NCI-H1694 treated with DMSO at 0.1 percent for 48 hours (cell line): ENCODE measurements at places on chromosomes 16 and 17.

- no peak for DNase-seq
Observed at GRCh38 chr17:14670861-14671260, 370.0 kb downstream of the HS3ST3B1 start.

- DNase-seq: peak; percentile 79
Observed at GRCh38 chr17:16980813-16981731, 9.2 kb upstream of the TNFRSF13B start.

- DNase-seq: no peak
Observed at GRCh38 chr17:72407931-72408330, 287.1 kb downstream of the SOX9 start.

GRCh38 chr16:84928679-84929420 is 82.5 kb downstream of the ZDHHC7 start:
- no peak for DNase-seq

GRCh38 chr17:9729034-9729650 is 62.2 kb downstream of the DHRS7C start:
- peak; percentile 36 for DNase-seq

GRCh38 chr16:67805718-67806427 is 487 bp downstream of the RANBP10 start:
- no peak for DNase-seq

DNA sequence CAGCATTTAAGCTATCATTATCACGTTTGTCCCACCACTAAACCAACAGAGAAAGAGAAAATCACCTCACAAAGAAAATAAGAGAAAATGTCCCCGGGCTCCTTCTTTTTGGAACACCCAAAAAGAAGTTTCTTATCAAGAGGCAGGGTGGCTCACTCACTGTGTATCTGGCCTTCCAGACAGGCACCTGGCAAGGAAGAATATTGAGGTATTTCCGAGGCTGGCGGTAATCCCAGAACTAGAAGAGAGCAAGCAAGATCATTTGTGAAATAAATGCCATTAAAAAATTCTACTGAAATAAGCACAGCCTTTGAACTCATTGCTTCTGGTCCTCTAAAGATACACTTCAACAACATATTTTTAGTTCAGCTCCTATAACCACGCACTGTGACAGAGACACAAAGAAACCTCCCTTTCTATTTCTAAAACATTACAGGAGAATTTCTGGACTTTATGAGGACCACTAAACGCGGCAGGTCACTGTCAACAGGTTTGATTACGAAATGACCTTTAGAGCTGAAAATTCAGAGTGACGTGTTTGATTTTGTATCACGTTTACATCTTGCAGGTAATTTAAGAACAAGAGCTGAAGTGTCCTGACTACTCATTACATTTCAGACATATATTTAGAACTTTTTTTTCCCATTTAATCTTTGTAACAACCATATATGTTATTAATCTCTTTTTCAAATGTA is 61.0 kb downstream of the WDR59 start:
- DNase-seq: no peak

- no peak for DNase-seq
Observed at GRCh38 chr16:73002866-73003265, 45.1 kb downstream of the ZFHX3 start.

GRCh38 chr17:74743755-74744154 is 4.7 kb upstream of the NHERF1 start:
- DNase-seq: no peak

GRCh38 chr17:43992641-43993040 is 11.8 kb upstream of the NAGS start:
- no peak for DNase-seq

GRCh38 chr16:22316411-22316811 is 19.2 kb downstream of the POLR3E start:
- no peak for DNase-seq

DNA sequence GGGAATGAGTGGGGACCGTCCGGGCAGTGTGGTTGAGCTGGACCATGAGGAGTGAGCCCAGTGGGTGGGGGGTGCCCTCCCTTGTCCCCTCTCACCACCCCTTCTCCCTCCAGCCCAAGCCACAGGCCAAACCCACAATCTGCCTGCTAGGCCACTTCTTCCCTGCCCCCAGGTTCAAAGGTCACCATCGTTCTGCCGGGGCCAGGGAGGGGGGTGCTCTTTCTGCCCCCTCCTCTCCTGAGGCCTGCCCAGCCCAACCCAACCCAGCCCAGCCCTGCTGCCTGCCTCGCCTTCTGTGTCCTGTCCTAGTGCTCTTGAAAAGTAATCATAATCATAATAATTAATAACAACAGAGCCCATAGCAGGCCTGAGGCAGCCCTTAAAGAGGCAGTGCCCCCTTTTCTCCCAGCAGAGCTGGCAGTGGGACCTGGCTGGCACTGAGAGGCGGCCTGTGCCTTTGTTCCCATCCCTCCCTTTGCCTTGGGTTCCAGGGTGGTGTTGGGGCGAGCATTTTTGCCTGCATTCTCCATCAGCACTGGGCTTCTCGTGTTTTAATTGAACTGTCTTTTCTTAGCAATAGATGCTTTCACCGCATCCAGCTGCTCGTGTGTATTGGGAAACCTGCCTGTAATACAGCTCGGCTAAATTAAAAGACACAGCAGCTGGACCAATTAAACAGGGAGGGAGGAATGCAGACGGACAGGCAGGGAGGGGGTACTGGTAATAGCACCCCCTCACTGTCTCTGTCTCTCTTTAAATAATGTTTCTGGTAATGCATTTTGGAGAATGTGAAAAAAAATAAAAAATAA is 46.8 kb downstream of the SREBF1 start:
- peak; percentile 48 for DNase-seq

GRCh38 chr16:1152651-1153259 is at the start of gene CACNA1H:
CACNA1H (plus strand) TSS chr16:1153106; CDS start chr16:1153738, 632 bp downstream.
- no peak for DNase-seq

DNA sequence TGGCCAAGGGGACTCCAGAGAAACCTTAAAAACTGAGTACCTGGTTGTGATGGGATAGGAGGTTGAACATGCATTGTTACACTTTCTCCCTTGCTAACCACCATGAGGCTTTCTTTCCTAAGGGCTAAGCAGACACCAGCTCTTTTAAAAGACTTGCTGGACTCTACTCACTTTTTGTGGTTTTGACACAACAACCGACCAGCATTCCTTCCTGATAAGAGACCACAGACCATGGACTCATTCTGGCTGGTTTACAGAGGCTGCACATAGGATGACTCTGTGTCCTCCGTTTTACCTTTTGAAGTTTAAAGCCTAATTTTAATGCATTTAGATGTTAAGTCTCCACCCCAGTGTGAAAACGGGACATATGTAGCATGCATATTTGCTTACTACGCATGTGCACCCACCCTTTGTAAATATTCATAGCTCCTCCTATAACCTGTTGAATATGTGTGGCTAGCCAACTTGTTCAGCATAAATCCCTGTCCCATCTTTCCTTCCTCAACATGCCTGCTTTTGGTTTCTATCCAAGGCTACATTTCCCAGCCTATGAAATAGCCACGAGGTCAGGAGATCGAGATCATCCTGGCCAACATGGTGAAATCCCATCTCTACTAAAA is 475.9 kb downstream of the GRIN2A start:
- DNase-seq: no peak

DNA sequence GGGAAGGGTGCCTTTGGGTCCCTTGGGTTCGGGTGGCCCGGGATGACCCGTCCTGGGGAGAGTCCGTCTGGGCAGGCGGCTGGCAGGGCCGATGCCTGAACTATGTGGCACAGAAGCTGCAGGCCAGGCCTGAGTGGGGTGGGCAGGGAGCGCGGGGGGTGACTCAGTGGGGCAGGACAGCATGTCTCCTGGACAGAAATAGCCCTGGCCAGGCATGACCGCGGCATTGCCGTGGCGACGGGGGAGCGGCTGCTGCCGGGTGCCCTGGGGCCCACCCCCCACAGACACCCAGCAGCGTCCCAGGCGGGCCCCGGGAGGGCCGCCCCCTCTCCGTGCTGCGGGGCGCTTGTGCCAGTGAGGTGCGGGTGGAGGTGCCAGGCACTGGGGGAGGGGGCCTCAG is 1.8 kb upstream of the C1QTNF8 start:
- DNase-seq: no peak

DNA sequence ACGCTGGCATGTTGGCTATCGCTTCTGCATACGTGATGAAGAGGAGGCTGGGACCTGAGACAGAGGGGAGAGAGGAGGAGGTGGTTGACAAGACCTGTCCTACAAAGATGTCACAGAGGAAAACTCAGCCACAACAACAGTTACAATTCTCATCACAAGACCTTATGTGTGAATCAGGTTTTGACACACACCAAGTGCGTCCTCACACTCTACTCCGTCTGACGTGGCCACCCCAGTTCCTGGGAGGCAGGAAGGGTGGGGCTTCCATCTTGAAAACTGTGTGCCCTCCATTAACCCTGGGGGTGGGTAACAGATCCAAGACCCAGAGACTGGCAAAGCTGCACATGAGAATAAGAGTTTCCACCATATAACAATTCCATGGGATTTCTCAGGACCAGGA is 24.1 kb downstream of the SLC6A4 start:
- DNase-seq: no peak

DNA sequence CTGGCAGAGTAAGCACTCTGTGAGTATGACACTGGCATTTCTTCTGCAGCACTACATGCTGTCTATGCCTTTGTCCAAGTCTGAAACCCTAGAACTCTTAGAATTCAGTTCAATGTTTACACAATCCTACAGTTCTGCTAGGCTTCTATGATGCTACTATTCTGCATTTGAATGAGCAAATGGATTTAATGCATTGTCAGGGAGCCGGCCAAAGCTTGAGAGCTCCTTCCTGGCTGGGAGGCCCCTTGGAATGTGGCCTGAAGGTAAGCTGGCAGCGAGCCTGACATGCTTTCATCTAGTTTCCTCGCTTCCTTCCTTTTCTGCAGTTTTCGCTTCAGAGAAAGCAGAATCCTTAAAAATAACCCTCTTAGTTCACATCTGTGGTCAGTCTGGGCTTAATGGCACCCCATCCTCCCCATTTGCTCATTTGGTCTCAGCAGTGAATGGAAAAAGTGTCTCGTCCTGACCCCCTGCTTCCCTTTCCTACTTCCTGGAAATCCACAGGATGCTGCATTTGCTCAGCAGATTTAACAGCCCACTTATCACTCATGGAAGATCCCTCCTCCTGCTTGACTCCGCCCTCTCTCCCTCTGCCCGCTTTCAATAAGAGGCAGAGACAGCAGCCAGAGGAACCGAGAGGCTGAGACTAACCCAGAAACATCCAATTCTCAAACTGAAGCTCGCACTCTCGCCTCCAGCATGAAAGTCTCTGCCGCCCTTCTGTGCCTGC is at the start of gene CCL2:
Gene CCL2 (plus strand): TSS at position 635 of the 730 bp plus-strand sequence. CDS start 65 bp downstream, at position 700.
- DNase-seq: no peak

DNA sequence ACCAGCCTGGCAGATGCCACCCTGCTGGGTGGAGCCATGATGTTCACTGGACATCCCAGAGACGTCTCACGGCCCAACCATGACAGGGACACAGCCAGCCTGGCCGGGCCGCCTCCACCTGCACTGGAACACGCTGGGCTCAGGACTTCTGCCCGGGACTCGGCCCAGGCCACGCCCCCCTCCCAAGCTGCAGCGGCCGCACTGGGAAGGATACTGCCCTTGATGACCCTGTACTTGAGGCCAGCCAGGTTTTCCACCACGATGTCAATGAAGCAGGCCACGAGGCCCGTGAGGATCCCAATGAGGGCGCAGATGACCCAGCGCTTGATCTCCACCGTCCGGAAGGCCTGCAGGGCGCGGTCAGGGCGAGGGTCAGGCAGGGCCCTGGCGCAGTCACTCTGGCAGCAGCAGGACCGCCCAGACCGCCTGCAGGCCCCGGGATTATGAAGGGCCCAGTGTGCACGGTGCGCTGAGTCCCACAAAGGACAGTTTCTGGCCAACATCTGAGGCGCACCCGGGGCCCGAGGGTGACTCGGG is 14.2 kb downstream of the CLCN7 start:
- no peak for DNase-seq

DNA sequence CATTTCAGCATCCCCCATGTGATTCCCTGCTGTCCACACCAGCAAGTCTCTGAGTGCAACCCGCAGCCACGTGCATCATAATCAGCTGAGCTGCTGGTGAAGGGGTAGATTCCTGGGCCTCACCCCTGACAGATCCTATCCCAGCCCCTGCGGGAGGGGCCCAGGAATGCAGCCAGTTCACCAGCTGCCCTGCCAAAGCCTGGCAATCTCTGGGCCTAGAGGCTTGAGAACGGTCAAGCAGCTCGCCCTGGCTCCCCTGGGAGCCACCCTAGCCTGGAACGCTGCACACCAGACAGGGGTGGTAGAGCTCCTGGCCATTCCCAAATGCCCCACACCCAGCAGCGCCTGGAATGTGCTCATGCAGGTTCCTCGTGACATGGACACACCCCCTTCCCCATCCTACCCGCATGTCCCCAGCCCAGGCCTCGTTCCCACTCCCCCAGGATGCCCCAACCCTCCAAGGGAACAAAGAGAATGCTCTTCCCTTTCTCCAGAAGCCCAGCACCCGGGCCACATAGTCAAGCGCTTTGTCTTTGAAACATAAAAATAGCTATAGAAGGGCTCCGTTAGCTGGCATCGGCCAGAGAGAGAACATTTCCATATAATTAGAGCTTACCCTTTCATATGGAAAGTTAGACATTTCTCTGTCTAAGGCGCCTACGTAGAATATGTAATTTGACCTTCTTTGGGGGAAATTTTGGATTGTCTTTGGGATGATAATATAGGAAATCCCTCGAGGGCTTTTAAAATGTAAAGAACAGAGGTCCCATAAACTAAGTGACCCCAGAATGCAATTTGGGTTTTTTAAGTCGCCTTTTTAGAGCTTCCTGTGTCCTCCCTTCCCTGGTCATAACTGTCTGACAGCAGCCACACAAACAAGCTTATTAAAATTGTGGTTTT is 3.4 kb downstream of the CEP295NL start:
- no peak for DNase-seq

DNA sequence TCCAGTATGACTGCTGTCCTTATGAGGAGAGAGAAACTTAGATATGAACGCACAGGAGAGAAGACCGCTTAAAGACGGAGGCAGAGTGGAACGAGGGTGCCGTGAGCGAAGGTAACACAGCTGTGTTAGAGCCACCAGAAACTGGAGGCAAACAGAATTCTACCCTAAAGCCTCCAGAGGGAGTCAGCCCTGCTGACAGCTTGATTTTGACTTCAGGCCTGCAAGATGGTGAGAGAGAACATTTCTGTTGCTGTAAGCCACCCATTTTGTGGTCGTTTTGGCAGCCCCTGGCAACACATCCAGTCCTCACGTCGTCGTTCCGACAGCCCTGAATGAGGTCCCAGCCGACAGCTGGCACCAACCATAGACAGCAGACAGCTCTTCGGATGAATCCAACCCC is 2.8 kb upstream of the SPATA2L start:
- DNase-seq: no peak

DNA sequence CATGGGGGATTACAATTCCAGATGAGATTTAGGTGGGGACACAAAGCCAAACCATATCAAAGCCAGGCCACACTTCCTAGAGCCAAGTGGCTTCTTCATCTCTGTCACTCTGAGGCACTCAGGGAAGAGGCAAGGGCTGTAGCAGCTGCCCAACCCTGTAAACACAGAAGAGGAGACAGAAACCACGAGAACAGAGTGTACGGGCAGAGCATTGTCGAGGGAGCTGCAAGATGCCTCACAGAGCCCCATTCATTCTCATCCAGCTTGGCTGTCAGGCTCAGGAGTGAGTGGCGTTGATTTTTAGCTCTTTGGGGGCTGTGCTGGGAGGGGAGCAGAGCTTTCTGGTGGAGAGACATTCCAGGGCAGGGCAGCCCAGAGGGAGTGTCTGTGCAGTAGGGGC is 117.2 kb upstream of the SALL1 start:
- DNase-seq: no peak
